Stimulated activated CD8-positive, alpha-beta memory T cell treated with anti-CD3 and anti-CD28 coated beads, Interleukin-7, amount 100 ng/mL, for 24 hours (primary cell): ENCODE measurements at places on chromosomes 6 and 20.

- DNase-seq = no peak
Observed at GRCh38 chr20:44219170-44219730, 8.7 kb upstream of the OSER1 start.

- no peak for DNase-seq
Observed at GRCh38 chr6:4451718-4452117, 316.3 kb upstream of the ECI2 start.

DNA sequence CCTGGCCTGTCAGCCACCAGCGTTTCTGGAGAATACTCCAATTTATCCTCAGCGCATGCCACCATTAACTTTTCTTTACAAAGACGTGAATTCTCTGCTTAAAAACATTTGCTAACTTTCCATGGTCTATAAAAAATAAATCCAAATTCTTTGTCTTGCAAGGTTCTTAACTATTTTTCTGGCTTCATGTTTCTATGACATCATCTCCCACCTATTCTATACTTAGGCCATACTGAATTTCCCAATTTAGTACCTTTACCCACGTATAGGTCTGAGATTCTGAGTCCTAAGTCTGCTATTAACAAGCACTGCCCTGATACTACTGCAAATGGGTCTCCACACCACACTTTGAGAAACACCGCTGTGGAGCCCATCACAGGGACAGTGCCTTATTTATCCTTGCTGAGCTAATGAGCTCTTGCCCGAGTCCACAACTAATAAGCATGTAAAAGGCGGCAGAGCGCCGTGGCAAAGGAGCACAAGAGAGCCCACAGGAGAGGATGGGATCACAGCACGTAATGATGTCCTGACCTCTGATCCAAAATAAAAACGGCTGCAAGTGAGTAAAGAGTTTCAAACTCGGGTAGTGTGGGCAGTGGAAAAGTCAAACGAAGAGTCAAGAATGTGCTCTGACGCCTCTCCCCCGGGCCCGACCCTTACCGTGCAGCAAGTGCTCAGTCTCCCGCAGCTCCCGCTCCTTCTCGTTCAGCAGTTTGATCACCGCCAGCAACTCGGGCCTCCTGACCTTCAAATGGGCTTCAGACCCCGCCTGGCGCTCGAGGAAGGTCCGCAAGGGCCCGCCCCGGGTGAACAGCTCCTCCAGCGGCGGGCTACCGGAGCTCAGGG lies 519 bp downstream of the MTRF1L start:
- DNase-seq = no peak

DNA sequence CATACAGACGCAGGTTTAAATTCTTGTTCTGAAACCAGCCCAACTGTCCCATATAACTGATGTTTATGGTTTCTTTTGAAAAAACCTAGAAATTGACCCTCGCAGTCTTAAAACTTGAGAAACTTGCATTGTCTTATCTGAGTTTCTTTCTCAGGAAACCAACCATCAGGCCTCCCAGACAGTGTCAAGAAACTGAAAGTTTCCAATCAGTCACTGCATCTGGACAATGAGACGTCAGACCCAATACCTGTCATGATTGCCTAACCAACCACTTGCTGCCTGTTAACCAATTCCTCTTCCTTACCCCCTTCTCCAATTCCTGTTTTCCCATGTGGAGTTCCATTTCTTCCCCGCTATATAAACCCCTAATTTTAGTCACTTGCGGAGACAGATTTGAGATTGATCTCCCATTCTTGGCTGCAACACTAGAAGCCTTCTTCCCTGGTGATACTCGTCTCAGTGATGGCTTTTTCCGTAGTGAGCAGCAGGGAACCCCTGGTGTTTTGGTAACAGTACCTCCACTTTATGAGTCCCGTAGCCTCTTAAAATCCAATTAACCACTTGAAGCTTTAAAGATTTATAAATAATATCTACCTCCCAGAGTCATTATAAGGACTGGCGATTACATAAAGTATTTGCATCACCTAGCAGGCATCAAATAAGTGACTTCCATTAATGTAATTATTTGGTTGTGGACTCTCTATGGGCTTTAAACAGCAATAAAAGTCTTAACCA lies 49.3 kb downstream of the GPR63 start:
- no peak for DNase-seq

GRCh38 chr6:135281227-135281626 lies 100.1 kb downstream of the MYB start:
- DNase-seq = no peak

DNA sequence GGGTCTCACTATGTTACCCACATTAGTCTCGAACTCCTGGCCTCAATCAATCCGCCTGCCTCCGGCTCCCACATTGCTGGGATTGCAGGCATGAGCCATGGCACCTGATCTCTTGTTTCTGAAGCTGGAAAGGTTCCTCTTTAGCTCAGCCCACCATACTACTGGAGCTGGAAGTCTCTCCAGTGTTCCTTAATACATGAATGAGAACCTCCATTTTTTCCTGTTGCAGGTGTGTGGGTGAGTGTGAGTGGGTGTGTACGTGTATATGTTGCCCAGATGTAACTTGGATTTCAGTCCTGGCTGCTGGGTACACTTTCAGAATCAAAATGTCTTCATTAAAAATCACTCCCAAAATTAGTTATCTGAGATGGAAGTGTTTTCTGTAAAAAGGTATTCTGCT lies 11.1 kb downstream of the PNPLA1 start:
- DNase-seq = no peak

- no peak for DNase-seq
Observed at GRCh38 chr20:24106150-24106800, 117.7 kb upstream of the GGTLC1 start.

GRCh38 chr6:102204351-102204750 lies 810.8 kb downstream of the GRIK2 start:
- DNase-seq = no peak

GRCh38 chr6:16166871-16167608 lies 38.2 kb downstream of the MYLIP start:
- DNase-seq = no peak
